ENCODE measurements at places on chromosomes 2 and 18. TPM values are rescaled to one million over a fixed set of nuclear protein-coding genes. Genes with fewer than 3 reads are reported as not detected.

GRCh38 chr2:219554350-219554749 is 10.5 kb downstream of the TMEM198 start:
- DNase-seq = no peak

DNA sequence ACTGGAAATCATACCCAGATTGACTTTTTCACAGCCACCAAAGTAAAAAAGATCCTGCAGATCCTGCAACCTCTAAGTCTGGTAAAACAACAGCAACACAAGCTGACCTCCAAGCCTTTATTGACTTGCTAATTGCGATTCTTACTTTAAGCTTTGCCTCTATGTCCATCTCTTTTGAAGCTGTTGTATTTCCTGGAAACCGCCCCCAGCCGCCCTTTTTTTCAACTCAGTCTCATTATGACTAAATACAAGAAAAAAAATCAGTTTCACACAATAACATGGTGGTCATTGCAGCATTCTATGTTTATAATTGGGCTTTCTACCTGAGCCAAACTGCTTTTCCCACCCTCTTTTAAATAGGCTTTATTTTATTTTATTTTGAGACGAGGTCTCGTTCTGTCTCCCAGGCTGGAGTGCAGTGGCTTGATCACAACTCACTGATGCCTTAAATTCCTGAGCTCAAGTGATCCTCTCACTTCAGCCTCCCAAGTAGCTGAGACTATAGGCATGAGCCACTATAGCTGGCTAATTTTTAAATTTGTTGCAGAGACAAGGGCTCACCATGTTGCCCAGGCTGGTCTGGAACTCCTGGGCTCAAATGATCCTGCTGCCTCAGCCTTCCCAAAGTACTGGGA is 76.2 kb downstream of the MOGAT1 start:
- DNase-seq = no peak

DNA sequence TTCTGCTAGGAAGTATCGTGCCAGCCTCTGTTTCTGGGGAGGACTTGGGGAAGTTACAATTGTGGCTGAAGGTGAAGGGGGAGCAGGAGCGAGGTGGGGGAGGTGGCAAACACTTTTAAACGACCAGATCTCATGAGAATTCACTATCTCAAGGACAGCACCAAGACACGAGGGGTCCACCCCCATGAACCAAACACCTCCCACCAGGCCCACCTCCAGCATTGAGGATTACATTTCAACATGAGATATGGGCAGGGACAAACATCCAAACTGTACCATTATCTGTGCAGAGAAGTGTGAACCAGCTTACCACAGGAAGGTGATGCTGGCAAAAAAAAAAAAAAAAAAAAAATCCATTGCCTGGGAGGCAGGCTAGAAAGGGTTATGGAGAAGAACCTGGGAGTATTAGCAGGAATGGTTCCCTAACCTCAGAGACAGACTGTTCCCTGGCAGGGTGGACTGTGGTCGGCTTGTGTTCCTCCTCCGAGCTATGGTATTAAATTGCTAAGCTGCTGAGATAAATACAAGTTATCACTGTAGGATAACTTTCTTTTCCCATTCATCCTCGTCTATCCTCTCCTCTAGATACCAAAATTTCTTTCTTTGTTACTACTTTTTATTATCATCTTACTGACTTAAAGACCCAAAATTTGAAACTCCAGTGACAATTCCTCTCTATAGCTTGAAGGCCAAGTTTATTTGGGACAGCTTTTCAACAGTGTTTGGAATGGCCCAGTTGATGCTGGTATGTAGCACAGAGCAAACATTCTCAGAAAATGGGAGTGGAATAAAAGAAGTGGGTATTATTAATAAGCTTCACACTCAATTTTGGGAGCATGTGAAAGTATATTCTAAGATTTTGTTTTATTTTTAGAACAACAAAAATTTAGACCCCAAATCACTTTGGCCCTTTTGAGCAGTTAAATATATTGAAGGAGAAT is 73.7 kb upstream of the MAP3K20 start:
- no peak for DNase-seq

GRCh38 chr2:233183869-233184418 is 67.5 kb upstream of the ATG16L1 start:
- DNase-seq = no peak

- DNase-seq = no peak
Observed at GRCh38 chr18:22347606-22348511, 69.9 kb downstream of the CTAGE1 start.

- DNase-seq = no peak
Observed at GRCh38 chr2:233025706-233026105, 6.8 kb upstream of the NEU2 start.

GRCh38 chr2:40955042-40955441 is 503.2 kb upstream of the SLC8A1 start:
- no peak for DNase-seq

The AGXT gene
- total RNA-seq = not detected

The FAM117B gene
- total RNA-seq = 0.40 TPM

The SRBD1 gene
- total RNA-seq = 5.8 TPM

The TMEM37 gene
- total RNA-seq = 0.56 TPM

The TWSG1 gene
- total RNA-seq = 31.8 TPM

The MC4R gene
- not detected for total RNA-seq

The RESP18 gene
- not detected for total RNA-seq

The TXNDC2 gene
- 0.33 TPM for total RNA-seq

The BMP10 gene
- total RNA-seq = not detected
